ENCODE measurements at places on chromosomes 1 and 21. TPM values are rescaled to one million over a fixed set of nuclear protein-coding genes. Genes with fewer than 3 reads are reported as not detected.

DNA sequence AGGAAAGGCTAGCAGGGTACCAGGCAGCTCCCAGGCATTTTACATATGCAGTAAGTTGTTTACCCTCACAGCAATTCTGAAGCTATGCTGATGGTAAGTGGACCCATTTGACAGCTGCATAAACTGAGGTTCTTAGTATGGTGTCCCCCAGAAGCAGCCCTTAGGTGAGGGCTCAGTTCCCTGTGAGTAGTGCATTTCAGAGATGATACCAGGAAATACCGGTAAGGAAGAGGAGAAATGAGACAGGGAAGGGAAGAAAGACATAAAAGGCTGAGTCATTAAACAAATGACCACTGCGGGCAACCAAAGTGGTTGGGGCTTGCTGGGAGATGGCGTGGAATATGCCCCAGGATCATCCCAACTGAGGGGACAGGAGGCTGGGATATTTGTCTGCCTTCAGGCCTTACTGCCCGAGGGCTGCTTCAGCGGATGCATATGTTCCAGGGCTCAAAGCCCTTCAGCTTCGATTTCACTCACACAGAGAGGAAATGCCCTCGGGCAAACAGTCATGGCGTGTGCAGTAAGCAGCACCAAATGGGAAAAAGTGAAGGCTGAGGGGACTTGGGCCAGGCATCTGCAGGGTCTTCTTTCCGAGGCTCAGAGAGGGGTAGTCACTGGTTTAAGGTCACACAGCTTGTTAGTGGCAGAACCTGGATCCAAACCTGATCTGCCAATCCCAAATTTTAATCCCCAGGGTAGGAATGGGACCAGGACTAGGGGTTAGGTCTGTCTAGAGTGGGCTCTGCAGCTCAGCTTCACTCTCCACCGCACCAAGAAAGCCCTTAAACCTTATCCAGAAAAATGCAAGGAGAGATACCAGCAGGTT, 133.7 kb upstream of the RUNX3 start:
- DNase-seq: no peak

- DNase-seq: no peak
Observed at GRCh38 chr1:99538618-99538956, 107.3 kb upstream of the PALMD start.

DNA sequence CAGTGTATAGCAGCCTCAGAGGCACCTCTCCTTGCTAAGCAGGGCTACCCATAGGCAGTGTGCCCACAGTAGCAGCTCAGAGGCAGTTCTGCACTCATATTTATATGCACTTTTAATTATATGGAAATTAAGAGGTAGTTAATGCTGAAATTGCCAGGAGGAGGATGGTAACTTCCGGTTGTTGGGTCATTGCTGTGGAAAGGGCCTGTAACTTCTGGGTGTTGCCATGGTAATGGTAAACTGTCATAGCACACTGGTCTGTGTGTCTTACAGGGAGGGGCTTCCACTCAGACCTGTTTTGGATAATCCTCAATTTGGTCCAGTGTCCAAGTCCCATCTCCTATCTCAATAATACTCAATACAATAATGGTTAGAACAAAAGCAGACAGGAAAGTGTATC, 7.6 kb downstream of the CFH start:
- DNase-seq: no peak

DNA sequence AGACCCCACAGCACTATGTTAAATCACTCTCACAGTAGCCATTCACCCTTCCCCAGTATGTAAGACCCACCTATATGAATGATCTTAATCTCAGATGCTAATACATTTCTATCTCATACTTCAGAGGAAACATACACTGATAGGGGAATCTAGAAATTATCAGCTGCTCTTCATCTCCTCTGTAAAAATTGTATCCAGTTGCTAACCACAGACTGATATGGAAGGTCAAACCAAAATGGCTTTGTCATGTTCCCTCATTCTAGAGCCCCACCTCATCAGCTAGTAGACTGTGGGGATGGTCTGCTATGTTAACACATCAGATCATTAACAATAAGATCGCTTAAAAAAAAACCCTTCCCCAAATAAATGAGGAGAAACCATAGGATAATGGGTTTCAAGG, 71.7 kb downstream of the UBR4 start:
- DNase-seq: no peak

DNA sequence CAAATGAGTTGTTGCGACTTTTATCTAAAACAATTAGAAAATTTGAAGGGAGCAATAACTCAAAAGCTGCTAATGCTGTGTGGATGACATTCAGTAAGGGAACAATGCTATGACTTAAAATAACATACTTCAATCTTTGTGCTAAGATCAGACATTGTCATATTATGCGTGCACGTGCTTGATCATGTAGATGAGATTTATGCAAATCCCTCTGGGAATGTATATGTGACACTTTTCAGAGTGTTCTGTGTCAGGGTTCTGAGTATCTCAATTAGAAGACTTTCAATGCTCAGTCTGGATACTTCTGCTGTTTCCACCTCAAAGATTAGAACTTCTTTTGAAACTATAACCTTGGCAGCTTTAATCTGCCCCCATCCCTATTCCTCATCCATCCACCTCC, 18.6 kb upstream of the POU2F1 start:
- DNase-seq: no peak

- no peak for DNase-seq
Observed at GRCh38 chr1:199937661-199938060, 89.8 kb upstream of the NR5A2 start.

- DNase-seq: no peak
Observed at GRCh38 chr1:2787163-2787911, 14.2 kb downstream of the TTC34 start.

GRCh38 chr1:197604302-197604701, 171.0 kb downstream of the DENND1B start:
- no peak for DNase-seq

- peak; percentile 72 for DNase-seq
Observed at GRCh38 chr1:3410142-3410925, 44.1 kb upstream of the ARHGEF16 start.

GRCh38 chr1:19495000-19495656, 9.8 kb upstream of the CAPZB start:
- no peak for DNase-seq

GRCh38 chr21:26956216-26956615, 10.7 kb downstream of the ADAMTS5 start:
- DNase-seq: no peak

DNA sequence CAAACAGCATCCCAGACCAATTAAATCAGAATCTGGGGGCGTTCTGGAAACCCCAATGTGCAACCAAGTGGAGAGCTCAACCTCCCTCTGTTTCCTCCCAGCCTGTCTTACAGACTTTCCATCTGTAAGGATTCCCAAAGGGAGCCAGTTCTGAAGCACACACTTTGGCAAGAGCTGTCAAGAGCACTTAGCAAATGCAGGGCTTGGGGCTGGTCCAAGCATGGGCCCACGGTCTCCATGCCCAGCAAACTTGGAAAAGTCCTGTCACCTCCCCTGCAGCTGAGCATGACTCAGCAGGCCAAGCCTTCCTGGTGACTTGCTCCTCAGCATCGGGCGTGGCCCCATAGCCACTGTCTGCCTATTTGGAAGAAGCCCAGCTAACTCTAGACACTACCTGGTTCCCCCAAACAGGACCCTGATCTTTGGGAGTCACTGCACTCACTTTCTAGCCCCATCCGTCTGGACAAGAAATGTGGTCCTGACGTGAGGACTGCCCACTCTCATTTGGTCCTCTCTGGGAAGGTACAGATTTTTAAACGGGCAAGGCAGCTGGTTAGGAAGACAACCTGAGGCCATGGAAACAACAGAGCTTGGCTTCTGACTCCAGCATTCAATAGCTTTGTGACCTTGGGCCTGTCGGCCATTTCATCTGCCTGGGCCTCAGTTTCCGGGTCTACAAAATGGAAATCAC, 16.9 kb downstream of the SLC2A1 start:
- DNase-seq: peak; percentile 81

- DNase-seq: peak; percentile 96
Observed at GRCh38 chr1:8878698-8879463, 395 bp upstream of the ENO1 start.

- no peak for DNase-seq
Observed at GRCh38 chr1:11598461-11598860, 55.8 kb downstream of the FBXO2 start.

DNA sequence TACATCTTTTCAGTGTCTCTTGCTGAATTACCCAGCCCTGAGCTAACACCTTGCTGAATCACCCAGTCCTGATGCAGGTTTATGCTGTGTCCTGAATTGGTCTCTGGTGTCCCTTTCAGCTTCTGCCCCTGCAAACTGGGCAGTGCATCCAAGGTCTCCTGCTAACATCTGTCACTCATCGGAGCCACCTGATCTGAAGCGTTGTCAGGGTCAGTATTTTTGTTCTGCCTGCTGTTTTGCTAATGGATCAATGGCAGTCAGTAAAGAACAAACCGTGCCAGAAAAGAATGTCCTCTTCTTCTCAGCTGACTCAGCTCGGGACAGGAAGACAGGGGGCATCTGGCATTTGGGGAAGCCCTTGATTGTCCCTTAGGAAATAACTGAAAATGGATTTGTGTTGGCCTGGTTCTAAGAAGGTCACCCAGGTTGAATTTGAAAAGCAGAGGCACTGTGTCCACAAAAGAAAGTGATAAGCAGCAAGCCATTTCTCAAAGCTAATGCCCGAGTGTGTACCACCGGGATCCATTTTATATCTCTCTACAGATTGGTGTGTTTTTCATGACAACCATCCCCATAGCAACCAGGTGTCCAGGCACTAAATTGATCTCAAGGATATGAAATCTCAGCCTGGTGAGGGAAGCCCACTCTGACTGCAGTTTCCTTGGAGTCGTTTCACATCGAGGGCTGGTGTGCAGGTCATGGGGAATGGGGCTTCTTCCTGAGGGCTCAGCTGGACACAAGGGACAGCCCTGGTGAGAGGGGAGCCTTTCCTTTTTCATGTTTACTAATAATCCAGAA, 109.7 kb upstream of the IRF2BP2 start:
- no peak for DNase-seq

GRCh38 chr1:228902781-228903433, 167.6 kb downstream of the RHOU start:
- peak; percentile 86 for DNase-seq

DNA sequence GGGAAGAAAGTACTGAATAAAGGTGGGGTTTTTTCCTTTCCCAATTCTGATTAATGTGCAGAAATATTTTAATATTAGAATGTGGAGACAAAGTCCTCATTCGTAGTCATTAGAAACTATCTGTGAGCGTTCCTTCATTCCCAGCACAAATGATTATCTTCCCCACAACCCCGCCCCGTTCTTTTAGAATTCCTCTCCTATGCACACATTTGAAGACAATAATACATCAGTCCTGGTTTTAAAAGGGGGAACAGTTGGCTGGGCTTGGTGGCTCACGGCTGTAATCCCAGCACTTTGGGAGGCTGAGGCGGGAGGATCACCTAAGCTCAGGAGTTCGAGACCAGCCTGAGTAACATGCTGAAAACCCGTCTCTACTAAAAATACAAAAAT, 876 bp downstream of the ALDH9A1 start:
- DNase-seq: peak; percentile 5

DNA sequence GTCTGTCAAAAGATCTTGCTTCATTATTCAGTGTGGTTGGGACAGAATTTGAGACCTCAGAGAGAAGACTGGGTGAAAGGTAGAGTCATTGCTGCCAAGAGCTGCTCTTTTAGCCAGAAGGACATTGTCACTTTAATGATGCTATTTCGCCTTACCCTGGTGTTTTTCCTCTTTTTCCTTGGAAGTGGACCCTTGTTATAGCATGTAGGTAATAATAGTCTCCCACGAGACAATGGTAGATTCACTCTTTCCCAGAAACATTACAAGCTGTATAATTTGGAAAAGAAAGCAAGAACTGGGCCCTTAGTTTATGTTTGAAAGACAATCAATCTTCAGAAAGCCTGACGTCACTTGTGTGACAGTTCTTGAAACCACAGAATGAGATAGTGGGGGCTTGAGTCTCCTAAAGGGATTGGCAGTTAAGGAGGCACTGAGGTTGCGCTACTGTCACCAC, 3.8 kb downstream of the SERTAD4 start:
- no peak for DNase-seq

DNA sequence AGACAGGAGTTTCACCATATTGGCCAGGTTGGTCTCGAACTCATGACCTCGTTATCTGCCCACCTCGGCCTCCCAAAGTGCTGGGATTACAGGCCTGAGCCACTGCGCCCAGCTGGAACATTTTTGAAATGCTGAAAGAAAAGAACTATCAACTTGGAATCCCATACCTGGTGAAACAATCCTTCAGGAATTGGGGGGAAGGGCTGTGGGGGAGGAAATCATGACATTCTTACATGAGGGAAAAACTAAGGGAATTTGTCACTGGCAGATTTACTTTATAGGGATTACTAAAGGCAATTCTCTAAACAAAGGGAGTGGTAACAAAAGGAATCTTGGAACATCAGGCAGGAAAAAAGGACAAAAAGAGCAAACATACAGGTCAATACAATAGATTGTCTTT, 25.8 kb downstream of the NDUFS5 start:
- DNase-seq: no peak

- DNase-seq: no peak
Observed at GRCh38 chr1:51157395-51157794, 55.4 kb downstream of the C1orf185 start.

DNA sequence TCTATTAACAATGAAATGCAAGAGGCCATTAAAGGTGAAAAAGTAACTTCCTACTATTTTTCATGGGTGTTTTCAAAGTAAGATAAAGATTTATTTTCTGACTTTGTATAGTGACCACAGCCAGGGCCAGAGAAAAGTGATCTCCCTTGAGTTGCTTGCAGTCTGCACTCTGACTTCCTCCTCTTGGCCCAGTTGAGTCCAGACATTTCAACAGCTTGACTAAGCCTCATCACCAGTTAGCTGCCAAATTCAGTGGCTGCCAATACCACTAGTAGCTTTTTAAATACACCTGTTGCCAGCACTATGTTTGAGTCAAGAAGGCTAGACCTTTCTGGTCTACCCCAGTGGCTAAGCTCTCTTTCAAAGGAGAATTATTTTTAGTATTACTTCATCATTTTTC, 3.7 kb upstream of the NEK7 start:
- peak; percentile 45 for DNase-seq

The CALML6 gene
- 0.59 TPM for total RNA-seq

The CCDC27 gene
- total RNA-seq: not detected

The SH2D5 gene
- 3.8 TPM for total RNA-seq

The SLC26A9 gene
- 7.6 TPM for total RNA-seq

The FASLG gene
- total RNA-seq: not detected

The CASQ2 gene
- total RNA-seq: not detected

The CDCA8 gene
- 33.2 TPM for total RNA-seq

The TDRD5 gene
- total RNA-seq: not detected

The LAMB3 gene
- 331 TPM for total RNA-seq

The CYP4X1 gene
- total RNA-seq: 0.21 TPM

The GIPC2 gene
- 2.1 TPM for total RNA-seq

The SPATA45 gene
- 0.80 TPM for total RNA-seq
